Activated T-helper 1 cell treated with anti-CD3 and anti-CD28 coated beads, Interleukin-2, amount 50 U/mL, for 16 hours (primary cell): ENCODE measurements at places on chromosomes 2 and 18.

DNA sequence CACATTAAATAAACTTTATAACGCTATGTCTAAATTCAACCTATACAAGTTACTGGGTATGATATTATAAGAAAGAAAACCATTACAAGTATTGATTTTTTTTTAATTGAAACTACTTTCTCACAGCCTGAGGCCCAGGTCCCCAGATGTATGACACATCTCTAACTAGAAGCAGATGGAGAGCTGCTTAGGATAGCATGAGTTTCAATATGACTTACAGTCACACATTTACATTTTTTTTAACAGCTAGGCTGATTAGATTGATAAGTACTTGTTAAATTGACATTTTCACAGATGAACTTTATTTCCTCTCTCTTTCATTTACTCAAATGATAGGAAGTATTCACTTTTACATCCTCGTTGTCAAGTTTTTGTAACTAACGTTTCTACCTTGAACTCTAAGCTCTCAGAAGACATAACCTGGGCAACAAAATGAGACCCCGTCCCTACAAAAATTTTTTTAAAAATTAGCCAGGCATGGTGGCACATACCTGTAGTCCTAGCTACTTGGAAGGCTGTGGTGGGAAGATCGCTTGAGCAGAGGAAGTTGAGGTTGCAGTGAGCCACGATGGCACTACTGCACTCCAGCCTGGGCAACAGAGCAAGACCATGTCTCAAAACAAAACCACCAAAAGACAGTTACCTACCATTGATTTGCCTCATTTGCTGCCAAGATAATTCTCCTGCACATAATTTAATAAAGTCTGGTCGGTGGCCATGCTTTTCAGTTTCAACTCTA is 52.4 kb downstream of the STK39 start:
- no peak for DNase-seq

- DNase-seq, result no peak
Observed at GRCh38 chr18:11496526-11497172, 112.7 kb upstream of the SLC35G4 start.

DNA sequence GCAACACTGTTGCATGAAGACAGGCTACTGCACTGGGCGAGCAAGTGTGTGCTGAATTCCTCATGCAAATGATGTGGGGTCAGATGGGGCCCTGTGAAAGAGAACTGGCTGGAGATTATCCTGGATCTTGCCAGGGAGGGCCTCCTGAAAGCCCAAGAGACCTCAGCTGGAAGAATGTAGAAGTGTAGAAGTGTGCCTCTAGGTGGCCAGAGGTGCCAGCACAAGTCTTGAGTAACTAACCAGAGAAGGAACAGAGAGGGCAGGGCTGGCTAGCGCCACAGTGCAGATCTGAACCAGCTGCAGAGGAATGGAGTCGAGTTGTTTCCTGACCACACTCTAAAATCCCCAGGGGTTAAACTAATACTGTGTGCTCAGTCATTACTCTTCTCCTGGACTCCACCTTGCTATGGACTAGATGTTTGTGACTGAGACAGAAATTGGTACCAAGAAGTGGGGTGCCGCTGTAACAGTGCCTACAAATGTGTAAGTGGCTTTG is 399.3 kb downstream of the LRATD1 start:
- DNase-seq, result no peak

DNA sequence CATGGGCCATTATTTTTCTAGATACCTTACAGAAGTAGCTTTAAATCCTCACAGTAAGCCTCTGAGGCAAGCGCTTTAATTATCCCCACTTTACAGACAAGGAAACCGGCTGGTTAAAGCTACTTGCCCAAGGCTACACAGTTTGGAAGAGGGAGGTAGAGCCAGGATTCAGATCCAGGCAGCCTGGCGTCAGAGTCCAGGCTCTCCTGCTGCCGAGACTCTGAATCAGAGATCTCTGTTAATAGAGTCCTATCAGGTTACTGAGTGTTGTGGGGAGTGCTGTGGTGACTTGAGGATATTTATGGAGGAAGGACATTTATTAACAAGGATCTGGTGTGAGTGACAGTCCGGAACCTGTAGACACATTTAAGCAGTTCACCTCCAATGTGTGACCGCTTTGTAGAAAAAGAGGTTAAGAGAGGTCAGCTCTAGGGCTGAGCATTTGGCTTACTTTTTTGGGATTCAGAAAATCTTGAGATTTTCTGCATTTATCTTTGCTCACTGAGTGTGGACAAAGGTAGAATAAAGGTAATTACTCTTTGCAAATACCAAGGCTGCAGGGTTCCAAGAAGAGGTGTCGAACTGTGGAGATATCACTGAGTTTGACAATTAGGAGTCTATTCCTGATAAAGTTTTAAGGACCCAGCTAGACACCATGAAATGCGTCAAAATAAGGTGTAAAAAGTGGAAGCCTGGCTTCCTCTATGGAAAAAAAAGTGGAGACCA is 1.6 kb upstream of the CEP192 start:
- DNase-seq, result no peak

DNA sequence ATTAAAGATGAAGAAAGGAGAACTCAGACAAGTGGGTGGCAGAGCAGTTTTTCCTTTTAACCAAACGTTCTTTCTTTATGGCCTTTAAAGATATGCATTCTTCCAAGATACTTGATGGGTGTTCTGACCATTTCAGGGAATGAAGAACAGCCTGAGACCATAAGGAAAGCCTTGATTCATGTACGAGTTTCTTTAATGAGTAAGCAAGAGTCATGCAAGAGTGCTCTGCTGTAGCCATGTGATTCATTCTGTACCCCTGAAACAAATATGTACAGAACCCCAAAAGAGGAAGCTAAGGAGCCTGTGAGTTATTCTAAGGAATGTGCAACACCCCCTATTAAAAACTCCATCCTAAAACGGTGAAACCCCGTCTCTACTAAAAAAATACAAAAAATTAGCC is 372.8 kb downstream of the MTX2 start:
- DNase-seq, result no peak

DNA sequence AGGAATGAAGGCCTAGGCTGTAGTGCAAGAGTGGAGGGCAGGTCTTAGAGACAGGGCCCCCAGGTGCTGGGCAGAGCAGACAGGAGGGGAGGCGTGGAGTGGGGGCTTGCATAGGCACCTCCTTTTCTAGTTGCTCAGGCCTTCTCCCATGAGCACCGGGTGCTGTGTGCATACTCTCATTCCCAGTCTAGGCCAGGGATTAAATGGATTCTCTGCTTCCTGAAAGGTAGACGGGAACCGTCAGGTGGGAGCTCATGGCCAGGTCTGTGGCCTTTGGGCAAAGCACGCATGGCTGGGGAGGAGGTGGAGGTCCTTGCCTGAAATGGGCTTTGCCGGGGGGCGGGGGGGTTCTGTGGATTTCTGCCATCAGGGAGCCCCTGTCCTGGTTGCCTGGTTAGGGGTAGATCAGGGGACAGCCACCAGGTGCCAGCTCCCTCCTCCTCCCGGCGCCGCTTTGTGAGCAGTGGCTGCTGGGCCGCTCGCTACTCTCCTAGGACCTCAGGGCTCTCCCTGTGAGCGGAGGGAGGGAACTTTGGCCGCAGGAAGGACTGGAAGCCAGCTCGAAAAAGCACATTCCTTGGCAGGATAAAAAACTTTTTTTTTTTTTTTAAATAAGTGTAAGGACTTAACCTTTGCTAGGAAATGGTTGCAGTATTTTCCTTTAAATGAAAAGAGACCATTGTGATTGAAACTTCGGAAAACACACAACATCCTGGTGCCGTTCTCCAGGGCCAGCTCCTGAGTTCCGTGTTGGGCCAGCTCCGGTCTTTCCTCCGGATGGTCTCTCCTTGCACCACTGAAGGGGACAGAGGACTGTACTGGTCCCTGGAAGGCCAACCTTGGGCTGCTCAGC is 82.8 kb upstream of the HAAO start:
- no peak for DNase-seq
